ENCODE measurements at places on chromosomes 11 and 22. TPM values are rescaled to one million over a fixed set of nuclear protein-coding genes. Genes with fewer than 3 reads are reported as not detected.

TRIM49 gene
- total RNA-seq: not detected

- no peak for DNase-seq
Measured at GRCh38 chr11:72537051-72537450, 102.7 kb upstream of the CLPB start.

TBX1 gene
- 4.2 TPM for total RNA-seq

DNA sequence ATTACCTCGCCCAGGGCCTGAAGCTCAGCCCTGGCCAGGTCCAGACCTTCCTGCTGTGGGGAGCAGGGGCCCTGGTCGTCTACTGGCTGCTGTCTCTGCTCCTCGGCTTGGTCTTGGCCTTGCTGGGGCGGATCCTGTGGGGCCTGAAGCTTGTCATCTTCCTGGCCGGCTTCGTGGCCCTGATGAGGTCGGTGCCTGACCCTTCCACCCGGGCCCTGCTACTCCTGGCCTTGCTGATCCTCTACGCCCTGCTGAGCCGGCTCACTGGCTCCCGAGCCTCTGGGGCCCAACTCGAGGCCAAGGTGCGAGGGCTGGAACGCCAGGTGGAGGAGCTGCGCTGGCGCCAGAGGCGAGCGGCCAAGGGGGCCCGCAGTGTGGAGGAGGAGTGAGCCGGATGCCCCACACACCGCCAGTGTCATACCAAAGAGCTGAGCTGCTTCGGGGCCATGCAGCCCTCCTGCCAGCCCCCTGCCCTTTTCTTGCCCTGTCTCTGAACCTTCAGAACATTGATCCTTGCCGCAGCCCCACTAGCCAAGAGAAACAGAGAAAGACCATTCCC lies 2.4 kb upstream of the TMEM132A start:
- DNase-seq: peak; percentile 39

DNA sequence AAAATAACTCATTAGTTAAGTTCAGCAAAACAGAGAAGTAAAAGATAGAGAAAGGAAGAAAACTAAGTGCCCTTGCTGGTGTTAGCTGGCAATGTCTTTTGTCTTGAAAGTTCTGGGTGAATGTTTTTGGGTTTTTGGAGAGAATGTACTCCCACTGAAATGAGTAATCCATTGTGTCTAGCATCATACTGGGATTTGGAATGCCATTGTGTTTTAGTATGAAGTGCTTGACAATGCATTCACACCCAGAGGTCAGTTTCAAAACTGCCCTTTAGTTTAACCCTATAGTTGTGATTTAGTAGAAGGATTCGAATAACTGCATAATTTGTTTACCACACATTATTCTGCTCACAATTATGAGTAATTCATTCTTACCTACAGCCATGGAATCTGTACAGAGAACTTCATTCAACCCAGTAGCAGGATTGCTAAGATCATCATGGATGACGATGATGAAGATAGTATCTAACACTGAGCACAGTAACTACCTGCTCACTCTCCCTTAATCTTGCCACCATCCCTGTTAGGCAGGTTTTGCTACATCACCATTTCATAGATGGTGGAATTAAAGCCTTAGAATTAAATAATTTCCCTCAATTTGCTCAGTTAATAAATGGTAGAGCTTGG lies 33.9 kb downstream of the MAML2 start:
- DNase-seq: no peak

WNT7B gene
- total RNA-seq: not detected

DNA sequence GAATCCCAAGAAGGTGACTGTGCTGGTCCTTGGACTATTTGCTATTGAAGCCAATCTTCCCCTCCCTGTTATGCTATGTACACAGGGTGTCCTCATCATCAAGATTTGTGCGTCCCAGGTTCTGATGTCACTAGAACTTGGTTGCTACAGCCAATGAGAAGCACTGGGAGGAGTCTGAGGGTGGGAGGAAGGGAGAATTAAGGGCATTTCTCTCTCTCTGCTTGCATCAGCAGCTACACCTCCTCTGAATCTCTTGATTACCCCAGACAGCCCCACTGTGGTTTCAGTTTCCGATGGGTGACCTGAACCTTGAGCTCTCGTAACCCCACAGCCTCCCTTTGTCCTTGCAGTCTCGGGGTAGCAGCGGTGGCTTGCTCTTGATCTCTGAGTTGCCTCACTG lies 212.4 kb upstream of the SESN3 start:
- DNase-seq: no peak

DNA sequence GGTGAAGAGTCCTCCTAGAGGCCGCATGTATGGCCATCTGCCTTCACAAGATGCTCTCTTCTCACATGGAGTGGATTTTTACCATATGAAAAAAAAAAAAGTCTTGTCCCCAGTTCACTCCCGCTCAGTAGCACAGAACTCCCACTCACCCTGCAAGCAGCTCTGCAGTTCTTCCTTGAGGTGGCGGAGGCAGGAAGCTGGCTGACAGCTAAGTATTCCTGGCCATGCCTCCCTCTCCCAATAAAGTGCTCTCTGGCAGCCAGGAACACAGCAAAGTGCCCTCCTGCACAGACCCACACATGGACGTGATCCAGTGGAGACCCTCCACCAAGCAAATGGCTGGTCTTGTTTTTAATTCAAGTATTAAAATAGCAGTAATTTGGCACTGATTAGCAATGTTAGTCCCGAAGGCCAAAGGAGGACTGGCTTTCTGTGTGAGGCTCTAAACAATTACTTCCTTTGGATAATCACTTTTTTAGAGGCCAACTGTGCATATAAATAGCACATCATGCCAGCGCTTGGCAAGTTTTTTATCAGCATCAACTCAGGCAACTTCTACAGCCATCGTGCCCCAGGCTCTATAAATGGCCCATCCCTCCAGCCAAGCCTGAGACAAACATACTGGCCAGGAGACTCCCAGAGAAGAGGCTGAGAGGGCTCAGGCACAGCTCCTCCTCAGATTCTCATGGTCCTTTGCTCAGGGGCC lies 413.6 kb downstream of the OPCML start:
- DNase-seq: no peak

SOX6 gene
- total RNA-seq: 53.7 TPM

- no peak for DNase-seq
Measured at GRCh38 chr11:64876835-64877341, 1.5 kb downstream of the EHD1 start.

DNA sequence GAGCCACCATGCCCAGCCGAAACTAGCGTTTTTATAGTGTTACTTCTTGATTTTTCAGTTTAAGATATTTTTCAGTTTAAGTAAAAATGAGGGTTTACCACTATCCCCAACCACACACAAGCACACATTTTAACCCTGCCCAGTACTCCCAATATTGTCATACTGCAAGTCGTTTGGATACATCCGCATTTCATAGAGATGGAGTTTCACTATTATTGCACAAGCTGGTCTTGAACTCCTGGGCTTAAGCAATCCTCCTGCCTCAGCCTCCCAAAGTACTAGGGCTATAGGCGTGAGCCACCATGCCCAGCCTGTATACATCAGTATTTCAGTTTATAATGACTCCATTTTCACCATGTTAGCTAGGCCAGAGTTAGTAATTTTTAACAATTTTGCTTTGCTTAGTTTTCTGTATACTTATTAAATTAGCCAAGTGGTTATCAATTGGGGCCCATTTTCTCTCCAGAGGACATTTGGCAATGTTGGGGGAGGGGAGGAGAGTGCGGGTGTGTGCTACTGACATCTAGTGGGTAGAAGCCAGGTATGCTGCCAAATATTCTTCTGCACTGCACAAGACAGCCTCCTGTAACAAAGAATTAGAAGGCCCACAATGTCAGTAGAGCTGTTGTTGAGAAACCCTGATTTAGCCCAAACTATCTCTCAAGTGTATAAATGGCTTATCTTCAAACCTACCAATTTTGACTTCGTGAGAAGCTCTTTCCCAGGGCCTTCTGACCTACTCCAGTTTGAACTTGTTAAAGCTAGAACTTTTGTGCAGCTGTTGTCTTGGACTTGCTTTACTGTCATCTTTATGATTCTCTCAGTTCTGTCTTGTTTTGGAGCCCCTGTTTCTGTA lies 7.3 kb downstream of the USP47 start:
- no peak for DNase-seq

DNA sequence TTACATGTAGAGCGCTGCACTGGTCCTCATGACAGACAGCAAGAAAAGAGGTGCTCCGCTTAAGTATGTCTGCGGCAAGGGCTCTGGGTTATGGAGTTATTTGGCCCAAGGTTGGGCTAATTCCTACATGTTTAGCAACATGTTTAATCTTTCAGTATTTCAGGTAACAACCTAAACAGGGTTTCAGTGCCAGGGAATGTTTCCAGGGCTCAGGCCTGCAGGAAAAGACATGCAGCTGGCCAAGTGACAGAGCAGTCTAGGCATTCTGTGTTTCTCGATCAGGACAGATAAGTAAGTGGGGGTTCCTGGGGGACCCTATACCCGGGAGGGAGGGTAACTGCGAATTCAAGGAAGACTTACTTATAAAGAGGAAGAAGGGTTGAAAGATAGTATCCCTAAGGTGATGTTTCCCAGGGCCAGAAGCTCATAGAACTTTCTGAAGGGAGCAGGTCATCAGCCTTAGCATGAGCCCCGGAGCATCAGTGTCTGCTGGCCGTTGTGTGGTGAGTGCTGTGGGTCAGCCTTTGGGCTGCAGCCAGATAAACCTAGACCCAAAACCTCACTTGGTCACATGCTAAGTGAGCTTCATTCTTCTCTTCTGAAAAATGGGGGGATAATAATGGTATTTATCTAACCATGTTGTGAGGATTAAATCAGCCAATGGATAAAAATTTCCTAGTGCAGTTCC lies 18.4 kb downstream of the KCNJ5 start:
- DNase-seq: no peak

C1QTNF5 gene
- 27.7 TPM for total RNA-seq

GRCh38 chr11:78499971-78500370 lies 74.7 kb downstream of the NARS2 start:
- no peak for DNase-seq

SYTL2 gene
- total RNA-seq: 24.6 TPM

- no peak for DNase-seq
Measured at GRCh38 chr11:86717817-86718501, 45.5 kb upstream of the ME3 start.

SMIM35 gene
- not detected for total RNA-seq

LAYN gene
- total RNA-seq: 11.0 TPM

- DNase-seq: no peak
Measured at GRCh38 chr11:95768521-95768920, 21.1 kb downstream of the FAM76B start.

DNA sequence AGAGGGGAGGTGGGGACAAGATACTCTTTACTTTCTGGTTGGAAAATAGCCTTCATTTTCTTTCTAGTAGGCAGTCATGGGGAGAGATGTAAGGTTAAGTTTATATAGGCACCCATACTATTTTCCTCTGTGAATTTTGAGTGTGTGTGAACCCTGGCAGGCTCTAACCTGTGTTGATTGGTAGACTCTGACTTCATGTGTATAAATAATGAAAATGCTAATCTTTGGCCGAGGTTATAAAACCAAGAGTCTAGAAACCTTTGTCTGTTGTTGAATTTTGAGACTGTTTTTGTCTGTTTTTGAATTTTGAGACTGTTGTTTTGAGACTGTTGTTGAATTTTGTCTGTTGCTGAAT lies 14.0 kb downstream of the TRIM44 start:
- DNase-seq: no peak

GRCh38 chr22:42396621-42397331 lies 35.4 kb downstream of the NFAM1 start:
- no peak for DNase-seq

DNA sequence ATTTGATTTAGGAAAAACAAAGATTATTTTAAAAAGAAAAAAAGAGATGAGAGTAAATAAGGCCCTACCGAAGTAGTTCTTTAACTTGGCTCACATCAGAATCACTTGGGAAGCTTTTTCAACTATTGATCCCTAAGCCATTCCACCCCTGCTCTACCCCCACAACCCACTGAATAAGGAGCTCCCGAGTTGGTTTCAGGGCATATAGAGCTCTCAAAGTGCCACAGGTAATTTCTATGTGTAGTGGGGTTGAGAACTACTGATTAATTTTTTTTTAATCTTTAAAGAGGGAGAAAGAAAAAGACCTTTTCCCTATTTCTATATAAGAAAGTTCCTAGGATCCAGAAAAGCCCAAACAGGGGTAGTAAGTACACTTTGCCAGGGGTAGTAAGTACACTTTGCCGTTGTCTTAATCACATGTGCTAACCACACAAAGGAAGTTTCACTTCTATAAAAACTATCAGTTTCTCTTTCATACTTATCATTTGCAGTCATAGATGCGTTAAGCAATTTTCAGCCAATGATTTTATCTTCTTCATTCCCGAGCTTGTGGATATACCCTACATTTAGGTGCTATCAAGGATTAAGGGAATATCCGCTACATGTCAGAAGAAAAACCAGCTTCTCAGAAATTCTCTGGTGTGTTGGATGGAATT lies 108.4 kb upstream of the ZC3H12C start:
- DNase-seq: no peak

GRCh38 chr11:62108017-62108750 lies 15.6 kb upstream of the INCENP start:
- DNase-seq: no peak

SAMM50 gene
- 28.0 TPM for total RNA-seq
